ENCODE measurements at places on chromosomes 3 and 15.
A peak's percentile ranks its signal among the peaks of the same experiment; 100 is the strongest.

DNA sequence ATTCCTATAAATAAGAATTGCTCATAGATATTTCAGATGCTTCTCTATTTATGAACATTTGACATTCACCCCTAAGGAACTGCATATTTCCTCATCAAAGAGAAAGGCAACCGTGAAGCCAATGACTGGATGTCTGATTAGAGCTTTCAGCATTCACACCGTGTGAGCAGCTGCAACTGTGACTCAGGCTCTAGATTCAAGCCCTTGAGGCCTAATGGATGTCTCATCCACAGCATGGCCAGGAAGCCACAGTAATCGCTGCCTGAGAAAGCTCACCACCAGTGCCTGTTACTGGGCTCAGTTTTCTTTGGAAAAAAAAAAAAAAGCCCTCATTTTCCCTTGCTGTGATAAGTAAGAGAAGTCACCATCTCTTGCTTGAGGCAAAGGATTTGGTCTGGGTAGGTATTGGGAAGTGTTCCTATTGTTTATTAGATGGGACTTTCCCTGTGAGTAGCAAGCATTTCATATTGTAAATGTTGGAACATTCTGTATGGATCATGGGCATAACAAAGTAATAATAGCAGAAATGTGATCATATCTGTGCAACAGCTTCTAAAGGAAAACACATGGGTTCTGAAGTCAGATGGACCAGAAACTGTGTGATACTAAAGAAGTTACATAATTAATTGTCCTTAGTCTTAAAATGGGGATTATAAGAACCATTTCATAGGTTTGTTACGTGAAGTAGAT is 783.7 kb downstream of the AGBL1 start:
- DNase-seq, result no peak

DNA sequence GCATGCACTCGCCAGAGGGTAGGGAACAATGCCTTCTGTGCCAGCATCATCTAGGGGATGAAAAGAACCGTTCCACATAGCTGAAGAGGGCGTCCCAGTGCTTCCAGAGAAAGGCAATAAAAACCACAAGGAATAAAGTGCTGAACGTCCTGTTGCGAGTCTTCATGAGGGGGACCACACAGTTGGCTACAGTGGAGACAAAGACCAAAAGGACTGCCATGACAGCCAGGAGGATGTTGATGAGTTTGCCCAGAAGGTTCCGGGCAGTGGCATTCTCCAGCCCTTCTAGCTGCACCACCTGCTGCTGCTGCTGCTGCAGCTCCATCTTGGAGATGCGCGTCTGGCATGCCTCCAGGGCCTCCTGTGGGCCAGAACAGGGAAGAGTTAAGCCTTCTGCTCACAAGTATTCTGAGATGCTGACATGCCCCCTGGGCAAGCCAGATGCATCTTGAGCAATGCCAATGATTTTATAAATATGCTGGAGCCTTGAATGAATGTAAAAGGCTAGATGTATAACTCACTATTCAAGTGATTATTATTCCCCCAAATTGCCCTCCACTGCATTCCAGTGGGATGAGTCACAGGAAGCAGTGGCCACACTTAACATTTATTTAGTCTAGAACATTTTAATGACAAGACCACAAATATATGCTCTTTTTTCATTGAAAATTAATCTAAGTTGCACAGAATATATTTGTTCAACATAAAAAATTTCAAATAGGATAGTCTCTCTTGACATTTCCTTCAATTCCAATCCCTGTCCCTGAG is 45.1 kb upstream of the PLXND1 start:
- peak; percentile 63 for DNase-seq

- DNase-seq, result no peak
Observed at GRCh38 chr3:124607163-124607562, 123.1 kb upstream of the UMPS start.

DNA sequence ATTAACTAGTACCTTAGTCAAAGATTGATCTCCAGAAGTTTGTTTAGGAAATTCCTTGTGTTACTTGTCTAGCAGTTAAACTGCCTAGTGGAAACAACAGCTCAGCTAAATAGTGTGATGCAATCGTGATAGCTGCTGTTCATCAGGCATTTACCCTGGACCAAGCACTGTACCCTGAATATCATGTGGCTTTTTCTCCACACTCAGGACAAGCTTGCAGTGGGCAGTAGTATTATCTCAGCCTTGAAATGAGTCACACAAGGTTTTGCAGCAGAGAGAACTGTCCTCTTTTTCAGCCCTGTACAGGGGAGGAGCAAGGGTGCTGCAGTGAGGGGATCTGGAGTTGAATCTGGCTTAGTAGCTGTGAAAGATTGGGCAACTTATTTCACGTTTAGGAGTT is 208.4 kb downstream of the TP63 start:
- no peak for DNase-seq

DNA sequence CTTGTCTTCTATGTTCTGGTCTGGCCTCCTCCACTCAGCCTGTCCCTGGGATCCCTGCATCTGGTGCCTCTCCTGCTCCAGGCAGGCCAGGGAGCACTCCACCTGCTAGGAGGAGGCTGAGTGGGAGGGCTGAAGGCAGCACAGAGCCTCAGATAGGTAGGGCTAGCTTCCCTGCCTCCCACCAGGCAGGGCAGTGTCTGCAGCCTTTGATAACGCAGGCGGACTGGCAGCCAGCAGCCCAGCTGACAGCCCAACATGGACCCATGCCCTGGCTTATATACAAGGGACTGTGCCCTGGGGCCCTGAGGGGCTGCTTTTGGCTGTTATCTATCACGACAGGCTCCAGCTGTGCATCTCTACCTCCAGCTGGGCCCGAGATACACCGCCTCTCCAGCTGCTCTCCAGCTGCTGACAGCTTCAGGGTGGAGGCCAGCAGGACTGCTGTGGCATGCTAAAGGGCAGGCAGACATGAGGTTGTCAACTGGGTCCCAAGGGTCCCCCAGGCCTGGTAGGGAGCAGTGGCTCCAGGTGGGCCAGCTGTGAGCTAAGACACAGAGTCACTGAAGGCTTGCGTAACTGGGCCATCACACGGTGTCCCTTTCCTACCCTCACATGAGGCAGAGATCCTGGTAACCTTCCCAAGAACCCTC is 5.2 kb upstream of the CLK3 start:
- DNase-seq, result no peak

GRCh38 chr3:174202116-174202515 is 657.0 kb upstream of the NAALADL2 start:
- DNase-seq, result no peak

DNA sequence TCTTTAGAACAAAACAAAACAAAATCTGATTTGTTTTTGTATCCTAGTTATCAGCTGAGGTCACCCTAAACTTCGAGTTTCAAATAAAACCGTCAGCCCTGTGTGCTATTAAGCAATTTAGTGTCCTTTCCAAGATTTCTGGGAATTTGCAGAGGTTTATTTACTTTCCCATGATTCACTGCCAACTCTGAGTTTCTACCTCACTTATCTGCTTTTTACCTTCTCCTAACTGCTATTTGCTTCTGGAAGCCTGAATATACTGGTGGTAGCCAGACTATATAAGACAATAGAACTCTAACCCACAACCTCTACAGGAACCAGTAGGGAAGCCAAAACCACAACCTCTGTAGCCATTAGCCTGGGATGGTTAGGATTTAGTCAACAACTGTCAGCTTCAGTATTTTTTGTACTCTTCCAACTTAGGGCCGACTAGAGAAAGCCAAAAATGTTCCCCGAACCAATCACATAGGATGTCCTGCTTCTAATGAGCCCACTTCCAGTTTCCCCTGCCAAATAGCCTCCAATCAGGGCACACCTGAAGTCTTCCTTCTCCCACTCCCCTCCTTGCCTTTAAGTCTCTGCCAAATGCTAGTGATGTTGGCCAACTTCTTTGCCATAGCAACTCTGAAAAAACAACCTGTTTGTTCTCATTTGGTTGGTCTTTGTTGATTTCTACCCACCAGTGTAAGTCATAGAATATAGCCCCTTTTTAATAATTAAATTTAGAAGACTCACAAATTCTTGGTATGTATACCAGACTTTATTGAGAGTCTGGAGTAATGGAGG is 273.1 kb downstream of the ULK4 start:
- DNase-seq, result no peak

DNA sequence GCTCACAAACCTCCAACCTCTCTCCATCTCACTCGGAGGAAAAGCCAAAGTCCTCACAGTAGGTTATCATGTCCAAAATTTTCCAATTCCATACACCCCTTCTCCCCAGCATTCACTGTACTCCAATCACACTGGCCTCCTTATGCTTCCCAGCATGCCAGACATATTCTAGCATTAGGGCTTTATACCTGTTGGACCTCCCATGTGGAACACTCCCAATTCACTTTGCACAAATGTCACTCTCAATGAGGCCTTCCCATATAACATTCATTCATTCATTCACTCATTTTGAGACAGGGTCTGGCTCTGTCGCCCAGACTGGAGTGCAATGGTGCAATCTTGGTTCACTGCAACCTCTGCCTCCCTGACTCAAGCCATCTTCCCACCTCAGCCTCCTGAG is 19.9 kb downstream of the SCAPER start:
- no peak for DNase-seq

DNA sequence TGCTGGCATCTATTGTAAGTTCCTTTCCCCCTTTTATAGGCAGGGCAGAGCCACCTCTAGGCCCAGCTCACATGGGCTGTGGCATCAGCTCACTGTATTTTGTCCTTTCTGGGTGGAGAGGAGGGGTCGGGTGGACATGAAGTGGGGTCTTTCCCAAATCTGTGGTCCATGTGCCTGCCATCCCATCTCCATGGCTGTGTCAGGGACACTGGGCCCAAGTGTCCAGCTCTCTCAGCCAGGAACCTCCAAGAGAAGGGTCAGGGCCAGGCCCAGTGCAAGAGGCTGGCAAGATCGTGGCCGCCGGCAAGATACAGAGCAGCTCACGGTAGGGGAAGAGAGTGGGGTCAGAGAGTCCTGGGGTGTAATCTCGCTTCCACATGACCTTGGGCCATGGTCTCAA is 85.3 kb downstream of the PCSK6 start:
- DNase-seq, result no peak

DNA sequence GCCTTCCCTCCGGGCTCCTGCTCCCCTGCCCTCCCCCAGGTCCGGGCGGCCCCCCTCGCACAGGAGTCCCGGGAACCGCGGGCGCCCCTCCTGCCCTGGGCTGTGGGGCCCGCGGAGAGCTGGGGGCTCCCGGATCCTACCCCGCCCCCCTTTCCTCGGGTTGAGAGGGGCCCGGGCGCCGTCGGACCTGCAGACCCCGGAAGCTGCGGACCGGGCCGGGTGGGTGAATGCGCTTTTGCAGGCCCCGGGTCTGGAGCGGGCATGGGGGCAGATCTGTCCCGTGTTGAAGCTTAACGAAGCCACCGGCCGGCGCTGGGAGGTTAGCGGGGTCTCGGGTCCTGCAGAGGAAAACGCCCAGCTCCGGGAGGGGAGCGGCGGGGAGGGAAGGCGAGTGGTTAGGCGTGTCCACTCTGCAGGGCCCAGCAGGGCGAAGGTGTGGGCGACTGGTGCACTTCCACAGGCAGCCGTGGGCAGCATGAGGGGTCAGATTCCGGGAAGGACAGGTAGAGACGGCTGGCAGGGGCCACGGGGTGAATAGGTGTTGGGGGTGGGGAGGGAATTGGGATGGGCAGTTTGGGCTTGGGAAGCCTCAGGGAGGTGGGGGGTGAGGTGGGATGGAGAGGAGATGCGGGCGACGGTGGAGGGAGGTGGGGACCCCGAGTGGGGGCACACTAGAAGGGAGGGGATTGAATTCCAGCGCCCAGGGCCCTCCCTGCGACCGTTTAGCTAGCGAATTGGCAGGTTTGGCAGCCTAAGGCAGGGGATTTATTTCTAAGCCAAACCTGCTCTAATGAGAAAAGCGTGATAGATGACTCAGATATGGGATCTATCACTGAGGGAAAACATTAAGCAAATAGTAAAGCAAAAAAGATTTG is 635 bp downstream of the CD276 start:
- DNase-seq, result no peak

DNA sequence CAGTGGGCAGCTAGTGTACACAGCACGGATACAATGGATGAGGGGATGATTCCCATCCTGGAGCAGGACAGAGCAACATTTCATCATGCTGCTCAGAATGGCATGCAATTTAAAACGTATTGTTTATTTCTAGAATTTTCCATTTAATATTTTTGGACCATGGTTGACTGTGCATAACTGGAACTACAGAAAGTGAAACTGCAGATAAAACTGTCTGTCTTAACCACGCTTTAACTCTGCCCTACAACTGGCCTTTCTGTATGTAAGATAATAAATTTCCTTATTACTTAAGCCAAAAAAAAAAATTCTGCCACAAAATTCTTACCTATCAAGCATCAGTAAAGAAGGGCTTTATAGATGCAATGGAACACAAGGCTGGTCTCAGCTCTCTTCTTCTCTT is 33.4 kb downstream of the AP3S2 start:
- DNase-seq, result no peak

DNA sequence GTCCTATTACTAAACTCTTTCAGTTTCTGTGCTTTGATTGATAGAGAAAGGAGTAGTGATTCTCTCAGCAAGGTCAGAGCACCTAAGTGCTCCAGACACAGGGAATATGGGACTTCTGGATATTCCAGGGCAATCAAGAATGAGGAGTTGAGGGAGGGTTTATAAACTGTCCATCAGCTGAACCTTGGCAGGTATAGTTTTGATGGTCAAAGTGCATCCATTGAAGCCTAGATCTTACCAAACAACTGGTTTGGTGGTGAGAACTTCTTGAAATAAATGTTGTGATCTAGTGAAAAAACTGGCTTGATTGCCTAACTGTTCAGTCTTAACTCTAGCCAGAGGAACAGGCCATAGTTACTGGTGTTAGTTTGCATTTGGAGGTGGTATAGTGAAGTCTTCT is 207.0 kb upstream of the ONECUT1 start:
- DNase-seq, result no peak

DNA sequence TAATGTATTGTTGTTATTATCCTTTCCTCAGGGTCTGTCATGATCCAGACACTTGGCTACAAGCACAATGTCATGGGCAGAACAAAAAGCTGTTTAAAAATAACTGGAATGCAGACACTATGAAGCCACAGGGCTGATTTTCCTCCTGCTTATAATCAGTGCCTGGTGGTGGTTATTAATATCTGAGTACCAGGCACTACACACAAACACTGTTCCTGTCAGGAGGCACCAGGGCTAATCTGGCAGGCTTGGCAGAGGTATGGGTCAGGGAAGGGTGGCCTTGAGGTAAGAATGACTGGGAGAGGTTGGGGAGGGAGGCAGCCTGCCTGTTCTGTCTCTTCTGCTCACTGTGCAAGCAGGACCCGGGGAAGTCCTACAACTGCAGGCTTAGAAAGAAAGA is 67.2 kb downstream of the WDR76 start:
- DNase-seq, result no peak

- no peak for DNase-seq
Observed at GRCh38 chr3:63538919-63539318, 113.6 kb upstream of the SNTN start.

GRCh38 chr3:151879679-151880415 is 6.4 kb downstream of the SUCNR1 start:
- DNase-seq, result no peak

GRCh38 chr15:81937189-81937588 is 108.6 kb downstream of the MEX3B start:
- no peak for DNase-seq

- no peak for DNase-seq
Observed at GRCh38 chr3:13110678-13111116, 37.5 kb upstream of the IQSEC1 start.

- no peak for DNase-seq
Observed at GRCh38 chr3:69764121-69764741, 25.0 kb downstream of the MITF start.

DNA sequence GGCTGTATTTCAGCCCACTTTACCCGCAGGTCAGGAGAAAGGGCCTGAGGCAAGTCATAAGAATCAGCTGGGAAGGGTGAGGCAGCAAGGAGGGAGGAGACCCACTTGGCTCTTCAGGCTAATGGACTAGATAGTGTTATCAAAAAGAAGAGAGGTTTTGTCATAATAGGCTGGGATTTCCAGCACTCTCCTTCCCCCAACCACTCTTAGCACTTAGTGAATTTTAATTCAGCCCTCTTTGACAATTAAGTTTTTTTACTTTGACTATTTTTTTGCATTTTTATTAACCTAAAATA is 771 bp downstream of the MPI start:
- no peak for DNase-seq
